Left renal cortex interstitium (tissue), 4 donors: ENCODE measurements at places on chromosomes 1 and 21. TPM values are rescaled to one million over a fixed set of nuclear protein-coding genes. Genes with fewer than 3 reads are reported as not detected.
A peak's percentile ranks its signal among the peaks of the same experiment; 100 is the strongest.

GRCh38 chr1:205456383-205456867 is 580 bp upstream of the BLACAT1 start:
- DNase-seq = no peak

Gene VASH2
- 25.0 TPM for polyA plus RNA-seq

GRCh38 chr21:41582866-41583265 is 74.9 kb upstream of the TMPRSS2 start:
- DNase-seq = no peak

- DNase-seq = peak; percentile 77
These were observed 299 bp upstream of the PROX1 start for GRCh38 chr1:213987422-213987926.

DNA sequence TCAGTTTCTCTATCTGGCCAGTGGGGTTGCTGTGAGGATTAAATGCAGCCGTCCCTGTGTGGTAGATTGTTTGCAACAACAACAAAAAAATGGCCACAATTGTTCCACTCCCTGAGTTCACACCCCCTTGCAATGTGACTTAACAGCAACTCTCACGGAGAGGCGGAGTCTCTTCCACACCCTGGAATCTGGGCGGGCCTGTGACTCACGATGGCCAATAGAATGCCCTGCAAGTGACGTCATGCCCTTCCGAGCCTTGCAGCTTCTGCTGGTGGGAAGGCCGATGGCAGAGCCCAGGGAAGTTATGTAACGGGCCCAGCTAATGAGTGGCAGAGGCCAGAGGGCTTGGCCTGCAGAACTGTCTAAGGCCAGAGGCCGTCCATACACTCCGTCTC is 87.9 kb downstream of the RIPK4 start:
- peak; percentile 69 for DNase-seq
